ENCODE measurements at places on chromosomes 5 and 9.

- DNase-seq = no peak
Observed at GRCh38 chr9:70435948-70436347, 21.5 kb upstream of the KLF9 start.

- DNase-seq = no peak
Observed at GRCh38 chr5:99460701-99461100, 531.9 kb upstream of the CHD1 start.

GRCh38 chr9:123893115-123893514, 36.8 kb downstream of the DENND1A start:
- DNase-seq = no peak

DNA sequence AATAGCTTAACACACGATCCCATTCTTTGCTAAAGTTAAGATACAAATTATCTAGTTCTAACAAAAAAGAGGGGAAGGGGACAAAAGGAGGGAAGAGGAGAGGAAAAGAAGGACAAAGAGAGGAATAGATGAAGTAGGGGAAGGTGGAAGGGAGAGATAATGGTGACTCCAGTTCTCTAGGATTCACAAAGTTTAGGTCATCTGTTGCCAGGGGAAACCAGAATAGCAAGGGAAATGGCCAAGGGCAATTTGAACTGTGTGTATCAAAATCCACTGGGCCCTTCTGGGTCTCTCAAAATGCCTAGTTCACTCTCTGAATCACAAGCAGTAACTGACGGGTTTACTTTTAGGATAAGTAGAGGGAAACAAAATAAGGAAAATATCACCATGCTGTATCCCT, 7.6 kb downstream of the SLC24A2 start:
- DNase-seq = no peak

DNA sequence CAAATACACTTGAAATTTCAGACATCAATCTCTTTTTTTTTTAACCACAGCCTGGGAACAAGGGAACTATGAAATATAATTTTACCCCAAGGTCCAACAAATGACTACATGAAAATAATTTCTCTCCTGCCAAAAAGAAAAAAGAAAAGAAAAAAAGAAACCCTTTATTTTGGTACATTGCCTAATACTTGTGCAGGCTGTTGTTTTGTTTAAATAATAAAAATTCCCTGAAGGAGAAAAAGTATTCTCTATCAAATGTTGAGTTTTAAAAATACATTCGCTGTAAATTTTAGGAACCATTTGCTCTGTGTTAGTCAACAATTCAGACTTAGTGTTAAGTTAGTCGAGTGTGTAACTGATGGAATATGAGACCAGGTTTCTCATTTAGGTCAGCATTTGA, 155.4 kb downstream of the PRDM6 start:
- no peak for DNase-seq

Data from GM12864 (cell line).